ENCODE measurements at places on chromosomes 3 and 15. TPM values are rescaled to one million over a fixed set of nuclear protein-coding genes. Genes with fewer than 3 reads are reported as not detected.

DNA sequence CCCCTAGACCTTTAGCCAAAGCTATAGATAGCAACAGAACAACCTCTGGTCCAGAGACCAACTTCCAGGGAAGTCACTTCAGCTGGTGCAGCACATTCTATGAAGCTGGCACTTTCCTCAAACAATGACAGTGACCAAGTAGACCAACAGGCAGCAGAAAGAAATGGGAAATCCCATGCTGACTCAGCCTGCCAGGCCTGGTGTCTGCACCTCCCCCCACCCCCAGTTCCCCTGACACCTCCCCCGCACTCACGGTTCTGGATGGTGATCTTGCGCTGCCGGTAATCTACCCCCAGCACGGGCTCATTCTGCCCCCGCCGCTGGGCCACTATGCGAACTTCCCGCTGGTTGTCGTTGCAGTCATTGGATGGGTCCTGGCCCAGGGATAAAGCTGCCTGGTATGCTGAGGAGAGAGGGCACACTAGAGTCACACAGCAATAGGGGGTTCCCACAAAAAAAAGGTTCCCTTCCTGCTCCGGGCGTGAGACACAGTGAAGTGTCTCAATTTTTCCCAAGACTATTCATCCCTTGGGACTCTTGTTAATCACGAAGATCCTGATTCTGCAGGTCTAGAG is 17.0 kb downstream of the ILDR1 start:
- no peak overlapping the region for H3K27ac ChIP-seq
- peaks cover 3% of the 10 kb centered on the region for H3K36me3 ChIP-seq
- no peak overlapping the region for H3K4me3 ChIP-seq
- no peaks in the 10 kb centered on the region for H3K27me3 ChIP-seq
- H3K4me1 ChIP-seq = peaks cover 10% of the 10 kb centered on the region

DNA sequence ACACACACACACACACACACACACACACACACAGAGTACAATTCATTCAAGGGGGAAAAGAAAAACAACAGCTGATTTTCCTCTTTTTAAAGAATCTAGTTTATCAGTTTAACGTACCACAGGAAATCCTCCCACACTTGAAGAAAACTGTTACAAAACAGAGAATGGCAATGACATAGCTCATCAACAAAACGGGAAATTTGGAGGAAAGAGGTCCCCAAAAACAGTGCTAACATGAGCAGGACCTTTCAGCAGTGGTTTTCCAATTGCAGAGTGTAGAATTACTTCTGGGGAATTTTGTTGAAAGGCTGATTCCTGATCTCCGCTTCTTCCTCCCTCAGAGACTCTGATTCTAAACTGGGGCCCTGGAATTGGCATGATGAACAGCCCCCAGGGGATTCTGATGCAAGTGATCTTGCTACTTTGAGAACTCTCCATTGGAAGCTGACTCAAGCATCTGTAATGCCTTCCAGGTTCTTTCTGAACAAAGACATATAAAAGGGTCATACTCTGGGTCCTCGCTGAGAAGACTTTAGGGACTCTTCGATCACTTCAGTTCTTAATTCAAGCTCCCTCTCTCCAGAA is 442.6 kb upstream of the PROK2 start:
- H3K36me3 ChIP-seq = no peaks in the 10 kb centered on the region
- H3K4me1 ChIP-seq = no peaks in the 10 kb centered on the region

C3orf85 gene
- total RNA-seq = not detected

DNA sequence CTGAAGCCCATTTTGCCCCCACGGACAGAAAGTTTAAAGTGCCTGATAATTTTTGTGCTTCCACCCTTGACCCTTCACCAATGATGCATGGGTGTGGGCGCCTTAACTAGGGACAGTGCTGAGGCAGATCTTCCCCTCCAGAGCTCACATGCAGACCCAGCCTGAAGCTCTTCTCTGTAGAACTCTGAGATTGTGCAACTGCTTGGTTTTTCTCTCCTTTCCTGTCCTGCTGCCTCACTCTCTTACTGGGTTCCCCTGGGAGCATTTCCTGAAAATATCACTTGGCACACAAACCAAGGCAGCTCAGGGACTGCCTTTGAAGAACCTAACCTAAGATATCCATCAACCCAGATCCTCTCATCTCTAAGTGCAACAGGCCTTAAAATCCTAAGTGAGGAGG is 220.3 kb upstream of the STT3B start:
- H3K27me3 ChIP-seq = no peaks in the 10 kb centered on the region
- DNase-seq = no peak
- no peak overlapping the region for H3K4me3 ChIP-seq
- no peaks in the 10 kb centered on the region for H3K4me1 ChIP-seq
- H3K27ac ChIP-seq = no peak overlapping the region

- H3K4me3 ChIP-seq = no peak overlapping the region
- no peak overlapping the region for H3K27ac ChIP-seq
- DNase-seq = no peak
- H3K36me3 ChIP-seq = no peaks in the 10 kb centered on the region
These were observed 3.5 kb upstream of the AHSG start for GRCh38 chr3:186609247-186609868.

GRCh38 chr15:61584410-61584809 is 355.3 kb upstream of the RORA start:
- no peaks in the 10 kb centered on the region for H3K36me3 ChIP-seq
- no peak overlapping the region for H3K27ac ChIP-seq
- H3K27me3 ChIP-seq = no peaks in the 10 kb centered on the region
- no peaks in the 10 kb centered on the region for H3K4me1 ChIP-seq
- no peak overlapping the region for H3K4me3 ChIP-seq
- no peak for DNase-seq

- DNase-seq = no peak
- no peaks in the 10 kb centered on the region for H3K4me1 ChIP-seq
- H3K36me3 ChIP-seq = no peaks in the 10 kb centered on the region
These were observed 18.4 kb upstream of the OPA1 start for GRCh38 chr3:193574488-193575070.

P2RY12 gene
- total RNA-seq = 6.2 TPM

DNA sequence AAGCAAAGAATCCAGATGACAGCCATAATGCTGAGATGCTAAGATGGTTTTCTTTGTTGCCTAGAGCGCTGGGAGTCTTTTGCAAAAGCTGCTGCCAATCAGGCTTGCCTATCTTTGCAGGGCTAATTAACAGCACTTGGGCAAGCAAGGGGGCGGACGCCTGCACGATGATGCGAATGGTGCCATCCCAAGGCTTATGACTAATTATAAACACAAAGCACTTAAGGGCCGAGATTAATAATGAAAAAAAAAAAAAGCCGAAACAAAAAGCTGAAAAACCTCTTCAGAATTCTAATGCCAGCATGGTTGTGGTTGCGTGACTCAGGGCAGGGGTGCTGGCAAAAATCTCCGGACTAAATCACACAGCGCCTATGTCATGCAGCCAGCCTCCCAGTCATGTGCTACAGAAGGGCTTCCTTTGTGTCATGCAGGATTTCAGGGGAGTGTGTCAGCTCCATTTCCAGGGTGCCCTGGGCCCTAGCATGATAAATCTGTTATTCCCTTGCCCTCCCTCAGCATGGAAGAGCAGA is 185.0 kb upstream of the ANKRD28 start:
- no peaks in the 10 kb centered on the region for H3K36me3 ChIP-seq
- H3K4me1 ChIP-seq = peaks cover 6% of the 10 kb centered on the region
- H3K27me3 ChIP-seq = no peaks in the 10 kb centered on the region
- no peak overlapping the region for H3K27ac ChIP-seq

GRCh38 chr3:16362770-16363169 is 97.8 kb downstream of the OXNAD1 start:
- no peak overlapping the region for H3K4me3 ChIP-seq
- peaks cover 41% of the 10 kb centered on the region for H3K36me3 ChIP-seq
- H3K27me3 ChIP-seq = no peaks in the 10 kb centered on the region
- no peak for DNase-seq

RSL24D1 gene
- total RNA-seq = 64.6 TPM

- H3K27me3 ChIP-seq = no peaks in the 10 kb centered on the region
- no peak for DNase-seq
- H3K4me1 ChIP-seq = peaks cover 8% of the 10 kb centered on the region
- H3K36me3 ChIP-seq = peaks cover 55% of the 10 kb centered on the region
- H3K27ac ChIP-seq = no peak overlapping the region
- no peak overlapping the region for H3K4me3 ChIP-seq
These were observed 5.2 kb downstream of the CEP97 start for GRCh38 chr3:101729586-101729985.

LRRC31 gene
- total RNA-seq = 1.1 TPM

LIPH gene
- 29.7 TPM for total RNA-seq

DNA sequence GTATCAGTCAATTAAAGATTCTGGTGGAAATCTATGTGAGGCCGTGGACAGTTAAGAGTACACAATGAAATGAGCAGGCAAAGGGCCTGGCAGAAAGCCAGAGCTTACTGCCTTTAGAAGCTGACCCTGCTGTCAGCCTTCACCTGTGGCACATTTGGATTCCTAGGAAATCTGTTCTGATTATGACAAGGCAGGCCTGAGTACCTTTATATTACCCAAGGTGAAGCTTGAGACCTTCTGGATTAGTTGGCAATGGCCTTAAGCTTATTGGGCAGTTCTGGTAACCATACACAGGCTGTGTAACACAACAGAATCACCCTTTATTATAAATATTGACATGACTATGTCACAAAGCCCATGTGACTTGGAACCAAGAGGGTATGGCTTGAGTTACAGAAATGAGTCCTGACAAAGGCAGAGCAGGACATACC is 43.2 kb downstream of the NBEAL2 start:
- no peak for DNase-seq
- no peak overlapping the region for H3K4me3 ChIP-seq
- H3K27me3 ChIP-seq = no peaks in the 10 kb centered on the region
- H3K36me3 ChIP-seq = peaks cover 30% of the 10 kb centered on the region
- H3K4me1 ChIP-seq = peaks cover 35% of the 10 kb centered on the region

DNA sequence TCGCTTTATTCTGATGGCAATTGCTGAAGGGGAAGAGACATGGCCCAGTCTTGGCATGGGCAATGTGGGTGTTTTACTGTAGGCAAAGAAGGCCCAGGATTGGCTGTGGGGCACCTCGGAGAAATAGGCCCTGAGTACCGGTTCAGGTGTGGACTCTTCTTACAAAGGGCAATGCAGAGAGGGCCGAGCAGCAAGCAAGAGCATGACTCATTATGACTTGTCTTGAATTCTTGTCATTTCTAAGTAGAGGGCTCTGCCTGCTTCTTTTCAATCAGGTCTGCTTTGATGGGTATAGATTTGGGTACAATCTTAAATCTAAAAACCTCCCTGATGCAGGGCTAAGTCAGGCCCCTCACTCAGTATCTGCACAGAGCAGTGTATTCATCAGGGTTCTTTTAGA is 14.8 kb upstream of the BUB1B start:
- DNase-seq = no peak
- no peaks in the 10 kb centered on the region for H3K36me3 ChIP-seq
- H3K27ac ChIP-seq = no peak overlapping the region
- no peaks in the 10 kb centered on the region for H3K4me1 ChIP-seq

PP2D1 gene
- not detected for total RNA-seq

DNA sequence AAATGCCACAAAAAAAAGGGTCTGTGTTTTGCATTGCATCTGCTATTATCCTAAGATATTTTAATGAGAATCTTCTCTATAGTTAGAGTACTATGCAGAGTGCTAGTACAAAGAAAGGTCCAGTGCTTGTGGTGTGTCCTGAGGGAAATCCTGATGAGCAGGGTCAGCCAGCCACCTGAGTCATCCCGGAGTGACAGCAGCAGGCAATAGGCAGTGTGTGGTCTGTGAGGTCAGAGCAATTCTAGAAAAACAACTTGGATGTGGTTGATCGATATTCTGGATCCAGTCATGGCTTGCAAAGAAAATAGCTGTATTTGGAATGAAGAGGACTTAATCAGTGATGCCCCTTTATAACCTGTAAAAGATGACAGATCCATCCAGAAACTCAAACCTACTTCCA is 119.2 kb downstream of the CTNNB1 start:
- no peak for DNase-seq
- H3K27me3 ChIP-seq = no peaks in the 10 kb centered on the region
- no peaks in the 10 kb centered on the region for H3K4me1 ChIP-seq
- H3K27ac ChIP-seq = no peak overlapping the region
- no peak overlapping the region for H3K4me3 ChIP-seq

HTD2 gene
- 8.7 TPM for total RNA-seq

- no peak for DNase-seq
- H3K36me3 ChIP-seq = no peaks in the 10 kb centered on the region
These were observed 560.1 kb downstream of the GRM7 start for GRCh38 chr3:7421065-7421464.

DNA sequence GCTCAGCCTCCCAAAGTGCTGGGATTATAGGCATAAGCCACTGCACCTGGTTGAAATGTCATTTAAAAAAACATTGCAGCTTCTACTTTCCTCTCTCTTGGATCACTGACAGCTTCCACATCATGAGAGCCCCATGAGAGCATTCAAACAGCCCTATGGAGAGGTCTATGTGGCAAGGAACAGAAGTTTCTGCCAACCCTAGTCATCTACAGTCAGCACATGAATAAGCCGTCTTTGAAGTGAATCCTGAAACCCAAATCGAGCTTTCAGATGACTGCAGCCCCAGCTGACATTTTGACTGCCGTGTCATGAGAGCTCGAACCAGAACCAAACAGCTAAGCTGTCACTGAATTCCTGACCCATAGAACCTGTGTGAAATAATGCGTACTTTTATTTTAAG is 39.8 kb downstream of the CD200R1L start:
- no peak overlapping the region for H3K4me3 ChIP-seq
- H3K27ac ChIP-seq = no peak overlapping the region
- no peaks in the 10 kb centered on the region for H3K36me3 ChIP-seq
- H3K27me3 ChIP-seq = no peaks in the 10 kb centered on the region

SCAMP5 gene
- 1.9 TPM for total RNA-seq

SPINK8 gene
- total RNA-seq = not detected

CDC25A gene
- 0.83 TPM for total RNA-seq

PAQR5 gene
- total RNA-seq = 30.6 TPM

DNA sequence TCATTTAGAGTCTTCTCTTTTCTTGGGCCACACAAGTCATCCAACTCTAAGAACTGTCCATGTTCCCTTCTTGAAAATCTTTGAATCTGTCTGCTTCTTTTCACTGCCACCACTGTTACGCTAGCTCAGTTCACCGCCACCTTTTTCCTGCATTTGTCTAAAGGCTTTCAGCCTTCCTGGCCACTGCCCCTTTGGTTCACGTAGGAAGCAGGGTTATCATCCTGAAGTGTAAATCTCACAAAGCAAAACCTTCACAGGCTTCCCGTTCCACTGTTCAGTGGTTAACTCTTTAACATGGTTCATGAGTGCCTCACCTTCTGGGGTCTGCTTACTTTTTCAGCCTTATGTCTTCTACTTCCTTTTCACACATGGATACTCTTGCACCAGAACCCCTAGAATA is 26.3 kb upstream of the CCDC39 start:
- no peak for DNase-seq
- H3K27ac ChIP-seq = no peak overlapping the region
- H3K27me3 ChIP-seq = no peaks in the 10 kb centered on the region
- no peaks in the 10 kb centered on the region for H3K4me1 ChIP-seq

DNA sequence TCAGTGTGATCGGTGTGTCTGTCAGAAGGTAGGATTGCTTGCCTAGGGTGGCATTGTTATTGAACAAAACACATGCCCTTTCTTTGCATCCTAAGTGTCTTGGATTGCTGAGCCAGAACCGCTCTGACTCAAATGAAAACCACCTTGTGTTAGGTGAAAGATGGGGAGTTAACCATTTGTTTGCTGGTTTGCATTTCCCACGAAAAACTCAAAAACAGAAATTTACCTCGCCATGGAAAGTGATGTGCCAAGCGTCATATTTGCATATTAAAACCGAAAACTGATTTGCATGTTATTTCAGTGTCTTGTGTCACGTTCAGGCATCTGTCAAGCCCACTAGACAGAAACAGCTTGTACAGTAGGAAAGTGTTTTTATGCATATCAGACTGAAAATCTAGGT is 474.6 kb upstream of the TPRG1 start:
- H3K36me3 ChIP-seq = no peaks in the 10 kb centered on the region
- peaks cover 11% of the 10 kb centered on the region for H3K4me1 ChIP-seq
- DNase-seq = no peak
- no peak overlapping the region for H3K4me3 ChIP-seq
- no peaks in the 10 kb centered on the region for H3K27me3 ChIP-seq

MYO1E gene
- total RNA-seq = 59.4 TPM

GRCh38 chr15:73389539-73389938 is 20.8 kb upstream of the HCN4 start:
- no peaks in the 10 kb centered on the region for H3K4me1 ChIP-seq
- H3K36me3 ChIP-seq = no peaks in the 10 kb centered on the region

All from lower lobe of right lung (tissue), 2 donors.